GM23338 (cell line): ENCODE measurements at places on chromosomes 4 and X. TPM values are rescaled to one million over a fixed set of nuclear protein-coding genes. Genes with fewer than 3 reads are reported as not detected.

The NXF2B gene
- 0.14 and 0.85 TPM in 2 replicates for total RNA-seq

The ADGRG4 gene
- total RNA-seq, result not detected in 2 replicates

- no peak for DNase-seq
These were observed 108.6 kb upstream of the TRIM2 start for GRCh38 chr4:153095448-153096204.

DNA sequence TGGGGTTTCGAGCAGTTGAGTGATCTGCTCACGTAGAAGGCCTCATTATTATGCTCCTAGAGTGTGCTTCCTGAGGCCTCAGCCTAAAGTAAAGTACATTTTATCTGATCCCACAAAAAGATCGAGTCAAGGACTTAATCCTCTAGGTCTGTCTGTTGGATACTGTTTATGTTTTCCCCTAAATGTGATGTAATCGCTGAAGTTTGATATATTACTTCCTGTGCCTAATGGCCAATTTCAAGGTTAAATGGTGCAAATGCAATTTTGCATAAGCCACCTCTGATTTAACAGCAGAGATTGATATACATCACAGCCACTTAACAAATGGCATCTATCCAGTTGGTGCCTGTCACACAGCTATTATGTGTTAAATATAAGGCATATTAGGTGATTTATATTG is 19.4 kb upstream of the SERTM2 start:
- no peak for DNase-seq

DNA sequence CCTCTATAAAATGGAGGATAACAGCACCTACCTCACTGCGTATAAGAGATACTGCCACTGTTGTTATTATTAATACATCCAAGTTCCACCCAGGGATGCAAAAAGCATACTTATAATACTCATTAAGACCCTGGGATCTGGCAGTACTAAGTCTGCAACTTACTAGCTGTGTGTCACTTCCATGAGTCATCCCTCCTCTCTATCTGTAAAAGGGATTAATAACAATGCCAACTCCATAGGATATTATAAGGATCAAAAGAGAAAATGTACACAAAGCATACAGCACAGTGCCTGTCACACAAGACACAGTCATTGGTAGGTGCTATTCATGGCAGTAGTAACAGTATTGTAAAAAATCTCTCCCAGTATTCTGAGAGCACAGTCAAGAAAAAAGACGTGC is 216.7 kb downstream of the HS6ST2 start:
- no peak for DNase-seq

GRCh38 chr4:102772738-102773340 is 12.1 kb upstream of the MANBA start:
- DNase-seq, result no peak

- DNase-seq, result no peak
These were observed 510.4 kb downstream of the MID1IP1 start for GRCh38 chrX:39311646-39312045.

The KCND1 gene
- 5.3 and 5.6 TPM in 2 replicates for total RNA-seq

DNA sequence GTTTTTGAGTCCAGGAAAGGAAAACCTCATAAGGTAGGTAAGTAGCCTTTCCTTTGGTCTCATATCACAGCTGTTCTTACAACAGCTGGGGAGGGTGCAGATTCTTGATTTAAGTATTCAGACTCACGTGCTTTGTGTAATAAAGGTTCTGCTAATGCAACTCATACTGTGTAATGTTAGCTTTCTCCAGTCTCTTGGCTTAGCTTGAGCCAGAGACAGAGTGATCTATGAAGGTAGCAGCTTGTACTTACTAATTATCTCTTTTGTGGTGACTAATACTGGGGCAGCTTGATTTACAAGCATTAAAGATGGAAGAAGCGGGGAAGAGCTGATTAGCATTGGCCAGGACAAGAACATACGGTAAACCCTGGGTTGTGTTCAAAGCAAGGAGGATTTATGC is 80.3 kb downstream of the LNX1 start:
- no peak for DNase-seq

DNA sequence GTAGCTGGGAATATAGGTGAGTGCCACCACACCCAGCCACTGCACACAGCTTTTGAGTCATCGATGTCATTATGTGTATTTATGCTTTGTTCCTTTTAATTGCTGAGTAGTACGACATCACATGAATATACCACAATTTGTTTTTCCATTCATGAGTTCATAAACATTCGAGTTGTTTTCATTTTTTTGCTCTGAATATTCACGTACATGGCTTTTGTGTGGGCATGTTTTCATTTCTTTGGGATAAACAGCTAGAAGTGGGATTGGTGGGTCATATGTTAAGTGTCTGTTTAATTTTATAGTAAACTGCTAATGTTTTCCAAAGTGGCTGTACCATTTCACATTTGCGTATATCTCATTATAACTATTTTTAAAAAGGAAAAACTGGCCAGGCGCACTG is 45.1 kb upstream of the KDR start:
- no peak for DNase-seq

DNA sequence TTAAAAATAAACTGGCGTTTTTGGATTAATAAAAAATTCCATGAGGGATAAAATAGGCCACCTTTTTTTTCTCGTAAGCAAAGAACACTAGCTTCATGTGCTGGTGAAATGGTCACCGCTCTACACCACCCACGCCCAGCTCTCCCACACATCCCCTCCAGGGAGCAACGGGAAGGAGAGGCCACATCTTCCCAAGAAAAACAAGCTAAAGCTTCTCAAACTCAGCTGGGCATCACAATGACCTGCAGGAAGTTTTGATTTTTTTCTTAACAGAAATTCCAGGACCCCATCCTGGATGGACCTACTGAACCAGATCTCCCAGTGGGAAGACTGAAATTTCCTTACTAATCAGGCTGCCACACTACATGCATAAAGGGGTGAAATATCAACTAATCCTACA is 9.8 kb downstream of the TSPAN5 start:
- DNase-seq, result no peak
